NCI-H226 (cell line): ENCODE measurements at places on chromosomes 13 and 19.

DNA sequence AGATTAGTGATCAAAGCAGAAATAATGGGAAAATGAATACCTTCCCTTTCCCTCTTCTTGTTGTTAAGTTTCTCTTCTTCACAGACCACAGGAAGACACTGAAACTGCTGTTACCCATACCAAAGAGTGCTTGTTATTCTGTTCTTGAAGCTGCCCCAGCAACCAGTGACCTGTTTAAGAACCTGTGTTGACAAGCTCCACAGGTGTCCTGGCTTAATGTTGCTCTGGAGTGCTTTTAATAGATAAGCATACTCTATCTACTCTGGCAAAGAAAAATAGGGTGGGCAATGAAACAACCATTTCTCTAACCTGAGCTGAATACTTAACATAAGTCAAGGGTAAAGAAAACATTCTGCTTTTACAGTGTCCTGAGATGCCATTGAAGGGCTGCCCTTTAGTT, 506.7 kb upstream of the GPC6 start:
- DNase-seq = no peak

DNA sequence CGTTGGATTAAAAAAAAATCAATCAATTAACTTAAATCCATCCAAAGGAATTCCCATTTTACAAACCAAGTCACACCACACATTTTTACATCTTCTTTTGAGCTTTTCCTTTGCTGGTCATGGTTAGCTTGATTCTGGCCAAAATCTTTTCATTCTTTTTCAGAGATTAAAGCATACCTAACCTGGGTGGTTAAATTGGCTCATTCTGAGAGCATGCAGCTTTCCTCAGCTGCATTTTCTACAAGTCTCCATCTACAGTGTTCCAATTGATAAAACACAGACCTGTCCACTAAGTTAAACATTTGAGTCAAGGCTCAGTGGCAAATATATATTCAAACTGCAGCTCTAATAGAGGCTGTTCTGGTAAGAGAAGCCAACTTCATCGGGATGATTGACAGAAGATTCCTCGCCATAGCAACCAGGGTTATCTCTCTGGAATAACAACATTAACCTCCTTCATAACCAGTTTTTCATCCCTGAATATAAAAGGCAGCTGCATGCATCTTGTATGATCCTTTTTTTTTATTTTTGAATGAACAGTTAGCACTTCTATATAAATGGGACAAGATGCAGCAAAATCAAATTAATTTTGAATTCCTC, 106.2 kb downstream of the DNAJC15 start:
- no peak for DNase-seq

- no peak for DNase-seq
Observed at GRCh38 chr13:94329277-94329676, 150.2 kb downstream of the DCT start.

- no peak for DNase-seq
Observed at GRCh38 chr13:21694831-21695230, 24.0 kb downstream of the FGF9 start.

GRCh38 chr13:110055089-110055488, 251.9 kb downstream of the COL4A1 start:
- DNase-seq = no peak

DNA sequence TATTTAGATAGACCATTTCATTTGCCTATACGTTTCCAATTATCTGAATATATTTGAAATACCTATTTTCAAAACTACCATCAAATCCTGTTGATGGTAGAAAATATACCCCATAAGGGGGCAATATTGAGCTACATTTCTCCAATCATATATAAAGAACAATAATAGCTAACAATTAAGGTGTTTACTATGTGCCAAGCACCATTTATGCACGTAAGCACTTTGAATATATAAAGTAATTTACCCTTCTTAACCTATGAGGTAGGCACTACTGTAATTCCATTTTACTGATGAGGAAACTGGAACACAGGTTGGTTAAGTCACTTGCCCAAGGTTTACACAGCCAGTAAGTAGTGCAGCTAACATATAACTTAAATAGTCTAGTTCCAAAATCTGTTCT, 79.2 kb downstream of the UBL3 start:
- DNase-seq = no peak

DNA sequence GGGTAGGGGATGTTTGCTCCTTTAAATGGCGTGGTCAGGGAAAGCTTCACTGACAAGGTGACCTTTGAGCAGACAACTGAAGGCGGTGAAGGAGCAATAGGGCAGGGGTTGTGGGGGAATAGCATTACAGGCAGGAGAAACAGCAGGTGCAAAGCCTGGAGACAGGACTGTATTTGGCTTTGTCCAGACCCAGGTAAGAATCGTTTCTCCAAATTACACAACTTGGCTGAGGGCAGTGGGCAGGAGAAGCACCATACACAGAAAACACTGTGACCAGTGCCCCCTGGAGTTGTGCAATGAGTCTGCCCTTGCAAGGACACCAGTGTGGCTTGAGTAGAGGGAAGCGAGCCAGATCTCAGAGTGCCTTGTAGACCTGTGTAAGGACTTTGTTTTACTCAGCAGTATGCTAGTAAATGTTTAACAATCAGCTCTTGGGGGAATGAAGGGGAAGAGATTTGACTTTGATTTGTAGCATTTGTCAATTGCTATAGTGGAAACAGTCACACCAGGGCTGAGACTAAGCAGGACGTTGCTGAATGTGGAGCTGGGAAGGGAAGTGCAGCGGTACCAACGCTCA, 360.0 kb downstream of the DCT start:
- DNase-seq = no peak

GRCh38 chr13:107324416-107325204, 756.7 kb upstream of the ARGLU1 start:
- DNase-seq = no peak

- no peak for DNase-seq
Observed at GRCh38 chr13:79724348-79725103, 243.6 kb downstream of the NDFIP2 start.

- no peak for DNase-seq
Observed at GRCh38 chr19:39967561-39967960, 3.4 kb upstream of the PSMC4 start.

- peak; percentile 81 for DNase-seq
Observed at GRCh38 chr19:35528218-35529038, at the start of gene SBSN. Gene SBSN (minus strand): TSS chr19:35528311. CDS start chr19:35528281, 30 bp downstream.

DNA sequence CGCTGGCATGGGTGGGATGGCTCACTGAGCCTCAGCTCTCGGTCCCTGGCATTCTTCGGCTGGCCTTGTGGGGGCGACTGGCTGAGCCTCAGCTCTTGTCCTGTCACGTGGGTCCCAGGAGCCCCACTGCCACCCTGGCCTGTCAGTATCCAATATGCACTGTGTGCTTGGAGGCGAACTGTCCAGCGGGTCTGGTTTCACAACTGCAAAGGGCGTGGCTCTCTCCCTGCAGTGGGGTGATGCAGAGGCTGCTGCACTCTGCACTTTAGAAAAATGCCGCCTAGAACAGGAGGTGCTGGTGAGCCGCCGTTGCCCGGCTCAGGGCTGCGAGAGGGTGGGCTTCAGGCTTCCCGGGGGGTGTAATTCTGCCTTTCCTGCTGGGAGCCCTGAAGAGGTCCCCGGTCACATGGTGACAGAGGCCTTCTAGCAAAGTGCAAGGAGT, 17.0 kb upstream of the TMEM255B start:
- DNase-seq = peak; percentile 75

DNA sequence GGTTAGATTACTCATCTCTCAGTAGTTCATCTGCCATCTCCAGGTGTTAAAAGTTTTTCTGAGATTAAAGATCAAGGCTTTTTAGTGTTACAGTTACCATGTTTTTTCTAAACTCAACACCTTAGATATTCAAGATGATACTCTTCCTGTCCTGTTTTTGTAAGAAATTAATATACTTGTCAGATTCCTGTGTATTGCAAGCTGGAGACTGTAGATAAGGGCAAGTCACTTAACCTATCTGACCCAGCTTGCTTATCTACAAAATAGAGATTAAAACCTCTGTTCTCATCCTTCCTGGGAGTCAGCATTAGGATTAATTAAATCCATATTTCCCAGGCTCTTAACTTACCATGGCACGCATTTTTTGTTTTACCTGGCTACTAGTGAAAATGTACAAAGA, 25.2 kb downstream of the SUGT1 start:
- DNase-seq = no peak

GRCh38 chr19:2449019-2449418, 7.7 kb downstream of the LMNB2 start:
- DNase-seq = peak; percentile 23

- DNase-seq = no peak
Observed at GRCh38 chr13:73011751-73012150, 47.1 kb upstream of the KLF5 start.

DNA sequence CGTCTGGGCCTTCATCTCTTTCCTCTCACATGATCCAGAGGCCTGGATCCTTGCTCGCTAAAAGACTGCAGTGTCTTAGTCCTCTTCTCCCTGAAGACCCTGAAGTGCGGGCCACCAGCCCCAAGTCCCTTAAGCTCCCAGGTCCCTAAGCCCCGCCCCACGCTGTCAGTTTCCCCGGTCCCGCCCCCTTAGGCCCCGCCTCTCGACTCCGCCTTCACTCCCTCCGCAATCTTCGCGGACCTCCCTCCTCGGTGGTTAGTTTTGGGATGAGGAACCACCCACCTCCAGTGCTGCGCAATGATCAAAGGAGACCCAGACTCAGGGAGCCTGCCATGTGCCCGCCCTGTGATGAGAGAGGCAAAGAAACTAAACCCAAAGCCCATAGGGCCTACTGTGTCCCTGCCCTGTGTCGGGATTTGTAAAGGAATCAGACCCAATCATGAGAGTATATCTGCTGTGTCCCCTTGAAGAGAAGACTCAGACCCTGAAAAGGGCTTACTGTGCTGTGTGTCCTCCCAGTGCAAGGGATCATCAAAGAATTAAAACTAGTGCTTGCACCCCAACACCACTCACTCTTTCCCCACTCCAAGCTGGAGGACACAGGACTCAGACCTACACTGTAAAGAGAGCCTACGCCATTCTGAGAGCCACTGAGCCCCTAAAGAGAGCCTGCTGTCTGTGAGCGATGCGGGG, 3.0 kb upstream of the COX6B1 start:
- DNase-seq = no peak

- no peak for DNase-seq
Observed at GRCh38 chr13:67736646-67737420, 506.7 kb upstream of the PCDH9 start.

- DNase-seq = no peak
Observed at GRCh38 chr13:112767506-112768471, 78.0 kb downstream of the ATP11A start.

- DNase-seq = no peak
Observed at GRCh38 chr13:66937423-66937822, 292.7 kb downstream of the PCDH9 start.

DNA sequence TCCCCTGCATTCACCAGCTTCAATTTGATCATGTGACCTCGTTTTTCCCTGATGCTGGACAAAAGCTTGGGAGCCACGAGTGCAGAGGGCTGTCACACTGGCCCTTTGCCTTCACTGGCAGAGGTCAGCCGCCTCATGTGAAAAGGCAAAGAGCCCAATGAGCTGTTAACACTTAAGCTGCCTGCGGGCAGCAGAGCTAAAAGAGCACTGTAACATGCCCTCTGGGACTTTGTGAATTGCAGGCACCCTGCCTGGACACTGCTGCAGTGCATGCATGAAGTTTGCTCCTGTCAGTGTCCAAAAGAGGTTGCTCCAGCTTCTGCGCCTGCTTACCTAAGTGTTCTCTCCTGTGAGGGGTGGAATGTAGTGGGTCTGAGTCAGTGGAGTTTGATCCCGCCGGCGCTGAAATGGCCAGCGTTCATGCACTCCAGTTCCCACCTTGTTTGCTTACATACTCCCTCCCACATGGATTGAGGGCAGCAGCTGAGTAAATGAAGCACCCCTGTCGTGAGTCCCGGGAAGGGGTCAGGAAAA, 193.7 kb downstream of the RFC3 start:
- no peak for DNase-seq

DNA sequence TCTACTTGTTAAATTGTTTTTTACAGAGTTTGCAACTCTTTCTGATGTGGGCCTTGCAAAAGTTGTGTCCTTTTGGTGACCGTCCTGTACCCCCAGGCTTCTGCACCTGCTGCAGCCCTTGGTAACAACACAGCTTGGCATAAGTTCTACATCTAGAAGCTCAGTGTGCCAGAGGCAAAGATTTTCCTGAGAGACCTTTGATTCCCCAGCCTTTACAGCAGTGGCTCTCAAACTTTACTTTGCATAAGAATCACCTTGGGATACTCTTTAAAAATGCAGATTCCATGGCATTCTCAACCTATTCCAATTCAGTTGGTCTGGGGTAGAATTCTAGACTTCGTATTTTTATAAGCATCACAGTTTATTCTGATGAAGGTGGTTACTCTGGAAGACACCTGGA, 260.9 kb downstream of the DCT start:
- no peak for DNase-seq

DNA sequence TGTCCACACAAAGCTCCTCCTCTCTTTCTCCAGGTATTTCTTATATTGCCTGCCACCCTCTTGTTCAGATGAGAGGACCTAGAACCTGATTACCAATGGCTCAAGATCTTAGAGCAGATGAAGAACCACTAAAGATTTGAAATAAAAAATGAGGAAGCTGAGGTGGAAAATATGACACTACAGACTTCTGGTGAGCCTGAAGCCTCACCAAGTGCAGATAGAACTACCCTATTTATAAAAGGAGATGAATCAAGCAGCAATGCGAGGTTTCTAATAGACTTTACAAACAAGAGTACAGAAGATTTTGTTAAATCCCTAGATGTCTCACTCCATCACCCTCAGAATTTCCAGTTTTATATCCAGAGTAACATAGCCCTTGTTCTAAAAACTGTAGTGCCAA, 345.8 kb downstream of the TBC1D4 start:
- DNase-seq = peak; percentile 6

DNA sequence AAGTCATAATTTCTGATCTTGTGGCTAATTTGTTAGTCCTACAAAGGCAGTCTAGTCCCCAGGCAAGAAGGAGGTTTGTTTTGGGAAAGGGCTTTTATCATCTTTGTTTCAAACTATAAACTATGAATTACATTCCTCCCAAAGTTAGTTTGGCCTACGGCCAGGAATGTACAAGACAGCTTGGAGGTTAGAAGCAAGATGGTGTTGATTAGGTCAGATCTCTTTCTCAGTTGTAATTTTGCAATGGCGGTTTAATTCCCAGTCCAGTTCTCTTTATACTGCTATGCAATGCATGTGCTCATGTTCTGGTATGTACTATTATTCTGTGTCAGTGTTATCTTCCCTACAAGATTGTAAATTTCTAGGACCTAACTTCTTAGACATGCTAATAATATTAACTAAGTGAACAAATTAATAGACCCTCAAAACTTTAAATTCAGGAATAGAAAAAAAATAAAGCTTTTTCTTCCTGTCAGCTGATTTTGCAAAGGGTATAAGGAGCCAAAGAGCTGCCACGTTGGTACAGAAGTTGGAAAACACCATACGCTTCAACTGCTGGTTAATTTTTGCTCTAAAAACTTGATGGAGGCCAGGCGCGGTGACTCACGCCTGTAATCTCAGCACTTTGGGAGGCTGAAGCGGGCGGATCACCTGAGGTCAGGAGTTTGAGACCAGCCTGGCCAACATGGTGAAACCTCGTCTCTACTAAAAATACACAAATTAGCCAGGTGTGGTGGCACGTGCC, 1.3 kb upstream of the DNAJC15 start:
- DNase-seq = peak; percentile 81

- peak; percentile 25 for DNase-seq
Observed at GRCh38 chr13:59318320-59318930, 845.3 kb downstream of the DIAPH3 start.
